ENCODE measurements at places on chromosomes 4 and X.

GRCh38 chr4:39342731-39343130 is 23.4 kb downstream of the RFC1 start:
- no peak for DNase-seq

GRCh38 chrX:20410540-20410939 is 143.8 kb upstream of the RPS6KA3 start:
- DNase-seq = no peak

GRCh38 chr4:130722361-130722760 is 1626.4 kb downstream of the C4orf33 start:
- DNase-seq = no peak

DNA sequence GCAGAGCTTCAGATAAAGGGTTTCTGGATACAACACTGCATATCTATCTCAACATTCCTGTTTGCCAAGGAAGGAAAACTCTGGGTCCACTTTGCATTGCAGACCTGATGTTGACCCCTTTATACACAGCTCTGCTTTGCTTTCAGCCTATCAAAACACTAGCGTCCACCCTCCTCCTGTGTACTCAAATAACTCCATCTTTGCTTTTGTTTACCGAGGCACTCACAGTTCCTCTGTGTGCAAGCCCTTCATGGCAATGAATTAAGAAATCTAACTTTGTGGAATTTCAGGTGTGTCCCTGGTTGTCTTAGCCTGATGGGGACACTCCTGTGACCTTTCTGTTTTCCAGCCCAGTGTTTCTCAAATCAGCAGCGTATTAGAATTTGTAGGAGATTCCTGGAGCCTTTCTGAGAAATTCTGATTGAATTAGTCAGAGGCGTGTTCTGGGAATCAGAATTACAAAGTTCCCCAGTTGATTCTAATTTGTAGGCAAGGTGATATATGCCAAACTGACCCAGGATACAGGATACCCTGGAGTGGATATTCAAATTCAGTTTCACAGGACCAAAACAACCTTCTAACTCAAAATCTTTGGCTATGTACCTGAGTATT is 68.6 kb downstream of the DTHD1 start:
- DNase-seq = no peak

DNA sequence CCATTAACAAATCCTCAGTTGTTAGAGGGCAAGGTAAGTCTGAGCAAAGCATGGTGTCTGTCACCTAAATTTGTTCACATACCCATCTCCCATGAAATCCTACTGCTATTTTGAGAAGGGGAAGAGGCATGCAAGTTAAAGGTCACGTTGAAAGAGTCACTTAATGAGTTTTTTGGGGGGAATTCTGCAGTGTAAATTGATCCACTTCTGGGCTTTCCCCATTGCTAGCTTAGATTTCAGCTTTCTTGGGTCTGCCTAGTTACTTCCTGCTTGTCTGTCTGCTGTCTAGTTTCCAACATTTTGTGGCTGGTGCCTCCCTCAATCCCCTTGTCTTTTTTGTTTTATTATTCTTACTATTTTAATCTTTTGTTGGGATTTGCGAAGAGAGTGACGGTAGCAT is 32.0 kb downstream of the CEP135 start:
- DNase-seq = no peak

- DNase-seq = no peak
Measured at GRCh38 chr4:172794307-172794703, 374.3 kb upstream of the GALNT7 start.

DNA sequence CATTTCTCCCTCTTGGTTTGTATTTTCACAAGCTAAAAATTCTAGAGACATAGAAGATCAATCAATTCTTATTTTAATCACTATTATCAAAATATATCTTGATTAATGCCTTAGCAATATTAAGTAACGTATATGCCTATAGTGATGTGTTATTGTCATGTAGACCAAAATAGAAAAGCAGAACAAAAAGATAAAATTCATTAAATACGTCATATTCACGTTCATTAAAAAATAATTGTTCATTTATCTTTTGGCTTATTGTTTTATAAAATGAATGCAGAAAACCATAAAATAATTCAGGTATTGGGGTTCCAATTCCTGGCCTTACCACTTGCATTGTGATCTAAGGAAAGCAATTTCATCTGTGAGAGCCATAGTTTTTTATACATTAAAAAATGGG is 72.2 kb downstream of the AMELX start:
- no peak for DNase-seq

DNA sequence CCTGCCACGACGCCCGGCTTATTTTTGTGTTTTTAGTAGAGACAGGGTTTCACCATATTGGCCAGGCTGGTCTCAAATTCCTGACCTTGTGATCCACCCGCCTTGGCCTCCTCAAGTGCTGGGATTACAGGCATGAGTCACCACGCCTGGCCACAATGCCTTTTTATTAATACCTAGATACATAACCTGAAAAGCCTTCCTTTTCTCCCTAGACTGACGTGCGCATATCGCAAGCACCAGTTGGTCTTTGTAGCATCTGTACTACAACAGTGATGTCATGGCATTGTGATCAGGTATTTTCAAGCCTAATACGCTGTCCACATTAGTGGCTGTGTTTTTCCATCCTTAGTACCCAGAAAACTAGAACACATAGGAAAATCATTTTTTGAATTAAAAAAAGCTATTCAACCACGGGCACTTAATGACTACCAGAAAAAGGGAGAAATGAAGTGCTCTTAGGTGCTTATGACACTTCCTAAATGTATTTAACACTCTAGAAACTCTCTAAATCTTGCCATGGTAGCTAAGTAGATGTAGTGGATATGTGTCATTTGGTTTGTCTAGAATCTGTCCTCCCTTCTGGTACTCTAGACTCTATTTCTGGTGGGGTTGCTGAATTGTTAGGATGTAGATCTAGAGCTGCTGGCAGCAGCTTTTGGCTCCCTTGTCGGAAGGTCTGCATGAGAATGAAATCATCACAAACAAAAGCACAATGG is 707.8 kb downstream of the STIM2 start:
- no peak for DNase-seq

DNA sequence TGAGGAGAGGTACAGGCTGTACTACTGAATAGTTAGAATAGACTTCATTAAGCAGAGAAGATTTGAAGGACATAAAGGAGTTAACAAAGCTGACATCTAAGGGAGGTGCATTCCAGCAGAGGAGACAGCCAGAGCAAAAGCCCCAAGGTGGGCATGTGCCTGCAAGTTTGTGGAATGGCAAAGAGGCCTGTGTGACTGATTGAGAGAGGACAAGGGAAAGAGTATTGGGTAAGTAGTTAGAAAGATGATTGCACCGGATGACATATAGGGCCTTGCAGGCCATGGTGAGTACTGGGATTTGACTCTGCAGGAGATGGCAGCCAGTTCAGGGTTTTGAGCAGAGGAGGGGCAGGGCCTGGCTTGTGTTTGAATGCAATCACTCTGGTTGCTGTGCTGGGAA is 55.9 kb downstream of the FMR1NB start:
- no peak for DNase-seq

DNA sequence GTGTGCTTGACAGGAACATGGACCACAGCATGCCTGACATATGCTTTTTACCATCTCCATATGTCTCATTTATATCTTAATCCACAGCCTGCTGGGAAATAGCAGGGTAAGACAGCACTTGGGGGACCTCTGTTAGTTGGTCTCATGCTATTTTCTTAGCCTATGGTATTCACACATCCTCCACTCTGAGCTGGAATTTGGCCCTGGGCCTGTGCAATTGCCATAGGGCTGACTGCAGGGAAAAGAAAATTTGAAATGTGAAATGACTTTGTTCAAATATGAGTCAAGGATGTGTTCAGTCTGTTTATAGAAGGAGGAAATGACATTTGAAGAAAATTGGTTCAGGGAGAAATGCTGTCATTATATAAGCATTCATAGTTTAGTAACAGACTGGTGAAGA is 9.6 kb upstream of the MAP7D3 start:
- peak; percentile 18 for DNase-seq

DNA sequence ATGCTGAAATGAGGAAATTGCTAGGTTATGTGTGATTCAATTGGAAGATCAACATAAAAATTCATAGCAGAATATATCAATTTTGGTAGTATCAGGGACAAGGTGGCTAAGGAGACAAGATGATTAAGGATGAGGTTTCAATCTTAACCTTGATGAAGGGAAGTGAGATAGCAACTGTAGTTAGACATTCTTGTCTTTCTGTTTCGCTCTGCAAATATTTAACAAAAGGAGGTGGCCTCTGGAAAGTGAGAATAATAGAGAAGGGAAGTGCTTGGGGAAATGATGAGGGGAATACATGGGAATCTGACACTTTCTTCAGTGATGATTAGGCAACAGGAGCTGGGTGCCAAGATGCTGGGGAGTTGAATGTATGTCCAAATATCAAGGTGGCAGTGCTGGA is 337.1 kb upstream of the PUDP start:
- no peak for DNase-seq

DNA sequence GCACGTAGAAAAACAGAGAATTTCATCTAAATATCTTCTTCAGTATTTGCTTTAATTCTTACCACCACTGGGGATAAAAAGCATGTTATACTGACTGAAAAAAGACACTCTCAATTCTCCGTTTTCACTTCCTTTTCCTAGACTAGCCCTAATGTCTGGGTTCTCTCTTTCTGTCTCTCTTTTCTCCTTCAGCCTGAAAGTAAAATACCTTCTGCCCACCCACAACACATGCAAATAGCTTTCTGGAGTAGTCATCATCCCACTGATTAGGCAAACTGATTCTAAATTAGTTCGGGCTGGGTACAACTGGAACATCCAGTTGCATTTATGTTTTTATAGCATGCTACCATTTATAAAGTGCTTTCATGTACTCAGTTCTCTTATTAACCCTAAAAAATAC is 142.4 kb upstream of the ANKRD50 start:
- DNase-seq = peak; percentile 17

DNA sequence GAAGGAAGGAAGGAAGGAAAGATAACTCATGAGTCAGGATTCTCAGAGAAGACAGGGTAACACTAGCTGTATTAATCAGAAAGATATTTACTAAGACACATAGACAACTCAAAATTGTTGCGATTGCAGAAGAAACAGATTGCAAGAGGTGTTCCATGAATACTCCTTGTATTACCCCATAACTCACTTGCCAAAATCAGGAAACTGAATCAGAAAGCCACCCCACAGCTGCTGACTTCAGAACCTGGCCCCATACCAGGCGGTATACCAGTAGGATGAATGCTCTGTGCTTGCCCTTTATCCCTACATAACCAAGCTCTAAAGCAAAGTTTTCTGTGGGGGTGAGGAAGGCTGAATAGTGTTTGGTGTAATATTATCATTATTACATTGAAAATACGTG is 468.5 kb downstream of the IQCM start:
- DNase-seq = peak; percentile 5

DNA sequence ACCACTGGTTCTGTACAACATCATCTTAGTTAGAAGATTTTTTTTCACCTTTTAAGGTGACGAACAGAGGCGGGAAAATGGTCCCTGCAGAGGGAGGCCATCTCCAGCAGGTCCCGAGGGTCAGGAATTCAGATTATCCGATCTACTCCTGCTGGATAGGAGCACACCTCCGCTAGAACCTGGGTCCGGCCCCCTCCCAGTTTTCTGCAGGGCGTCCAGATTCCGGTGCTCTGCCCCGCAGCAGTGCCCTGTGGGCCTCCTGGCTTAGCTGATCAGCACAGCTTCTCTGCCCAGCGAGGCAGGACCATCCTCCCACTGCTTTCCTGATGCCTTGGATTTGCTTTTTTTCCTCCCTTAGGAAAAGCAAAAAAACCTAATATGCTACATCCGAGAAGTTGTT is 2.3 kb downstream of the TBL1X start:
- no peak for DNase-seq

GRCh38 chr4:80307183-80307735 is 28.3 kb upstream of the CFAP299 start:
- DNase-seq = peak; percentile 31

GRCh38 chr4:581753-582361 is 5.8 kb upstream of the TMEM271 start:
- no peak for DNase-seq

DNA sequence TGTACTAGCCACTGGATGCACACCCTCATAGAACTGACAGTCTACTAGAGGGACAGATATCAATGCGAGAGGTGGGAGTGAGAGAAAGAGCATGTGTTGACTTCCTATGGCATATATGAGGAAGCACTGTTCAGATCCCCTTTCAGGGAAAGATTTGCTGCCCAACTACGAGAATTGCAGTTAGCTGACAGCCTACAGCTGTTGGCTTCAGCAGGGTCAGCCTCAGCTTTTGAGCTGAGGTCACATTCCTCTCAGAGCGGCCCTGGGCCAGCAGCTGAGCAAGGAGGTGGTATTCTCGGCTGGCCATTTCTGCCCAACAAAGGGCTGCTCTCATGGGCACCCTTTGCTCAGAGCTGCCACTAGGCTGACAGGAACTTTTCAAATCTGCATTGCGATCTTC is 580.2 kb downstream of the MID1IP1 start:
- DNase-seq = no peak

DNA sequence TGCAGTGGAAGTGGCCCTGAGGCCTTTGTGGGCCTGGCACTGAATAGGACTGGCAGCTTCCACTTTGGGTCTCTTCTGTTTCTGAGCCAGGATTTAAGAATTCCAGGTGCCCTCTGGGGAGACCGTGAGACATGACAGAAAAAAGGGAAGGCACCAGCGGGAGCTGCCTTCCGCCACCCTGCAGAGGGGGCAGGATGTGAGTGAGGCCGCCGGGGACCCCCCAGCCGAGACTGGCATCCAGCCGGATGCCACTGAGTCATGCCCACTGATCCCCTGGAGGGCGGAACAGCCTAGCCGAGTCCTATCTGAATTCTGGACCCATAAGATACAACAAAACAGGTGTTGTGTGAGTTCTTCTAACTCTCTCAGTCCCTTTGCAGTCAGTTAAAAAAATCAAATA is 41.3 kb downstream of the C4orf50 start:
- DNase-seq = no peak

DNA sequence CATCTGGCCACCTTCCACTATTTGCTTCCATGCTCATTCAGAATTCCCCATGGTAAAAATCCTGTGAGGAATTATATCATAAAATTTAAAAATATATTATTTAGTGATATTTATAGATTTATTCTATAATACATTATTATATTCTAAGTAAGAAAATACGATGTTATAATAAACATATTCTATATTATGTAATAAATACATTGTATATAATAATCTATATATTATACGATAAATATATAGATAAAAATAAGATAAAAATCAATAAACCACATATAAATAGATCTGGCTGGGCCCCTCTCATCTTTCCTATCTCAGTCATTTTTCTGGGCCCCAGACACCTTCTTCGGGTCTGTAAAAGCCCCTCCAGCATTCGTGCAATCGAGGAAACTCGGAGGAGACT is 68.5 kb downstream of the DCTD start:
- DNase-seq = no peak

DNA sequence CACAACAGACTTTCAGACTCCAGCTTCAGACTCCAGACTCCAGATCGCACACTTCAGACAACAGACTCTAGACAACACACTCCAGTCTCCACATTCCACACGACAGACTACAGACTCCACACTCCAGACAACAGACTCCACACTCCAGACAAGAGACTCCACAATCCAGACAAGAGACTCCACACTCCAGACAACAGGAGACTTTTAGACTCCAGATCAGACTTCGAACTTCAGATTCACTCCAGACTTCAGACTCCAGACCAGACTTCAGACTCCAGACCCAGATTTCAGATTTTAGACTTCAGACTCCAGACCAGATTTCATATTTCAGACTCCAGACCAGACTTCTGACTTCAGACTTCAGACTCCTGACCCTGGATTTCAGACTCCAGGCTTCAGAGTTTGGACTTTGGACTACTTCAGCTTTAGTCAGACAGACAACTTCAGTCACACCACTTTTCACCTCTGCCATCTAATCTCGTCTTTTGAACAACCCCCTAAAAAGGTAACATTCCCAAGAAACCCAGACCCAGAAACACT is 29.0 kb upstream of the TLR2 start:
- no peak for DNase-seq

Measured in AG20443 (cell line).